Testis (tissue), 5 donors: ENCODE measurements at places on chromosomes 3 and 15.
A peak's percentile ranks its signal among the peaks of the same experiment; 100 is the strongest.

DNA sequence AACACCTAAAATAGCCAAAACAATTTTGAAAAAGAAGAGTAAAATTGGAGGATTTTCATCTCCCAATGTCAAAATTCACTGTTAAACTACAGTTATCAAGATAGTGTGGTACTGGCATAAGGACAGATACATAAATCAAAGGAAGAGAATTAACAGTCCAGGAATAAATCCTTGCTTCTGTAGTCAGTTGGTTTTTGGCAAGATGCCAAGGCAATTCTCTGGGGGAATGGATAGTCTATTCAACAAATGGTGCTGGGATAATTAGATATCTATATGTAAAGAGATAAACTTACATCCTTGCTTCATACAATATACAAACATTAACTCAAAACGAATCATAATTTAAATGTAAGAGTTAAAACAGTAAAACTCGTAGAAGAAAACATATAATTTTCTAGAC lies 57.9 kb upstream of the SELENOK start:
- no peak for DNase-seq
- H3K27ac ChIP-seq = no peak overlapping the region
- H3K27me3 ChIP-seq = no peaks in the 10 kb centered on the region
- no peaks in the 10 kb centered on the region for H3K36me3 ChIP-seq
- H3K4me1 ChIP-seq = no peaks in the 10 kb centered on the region

DNA sequence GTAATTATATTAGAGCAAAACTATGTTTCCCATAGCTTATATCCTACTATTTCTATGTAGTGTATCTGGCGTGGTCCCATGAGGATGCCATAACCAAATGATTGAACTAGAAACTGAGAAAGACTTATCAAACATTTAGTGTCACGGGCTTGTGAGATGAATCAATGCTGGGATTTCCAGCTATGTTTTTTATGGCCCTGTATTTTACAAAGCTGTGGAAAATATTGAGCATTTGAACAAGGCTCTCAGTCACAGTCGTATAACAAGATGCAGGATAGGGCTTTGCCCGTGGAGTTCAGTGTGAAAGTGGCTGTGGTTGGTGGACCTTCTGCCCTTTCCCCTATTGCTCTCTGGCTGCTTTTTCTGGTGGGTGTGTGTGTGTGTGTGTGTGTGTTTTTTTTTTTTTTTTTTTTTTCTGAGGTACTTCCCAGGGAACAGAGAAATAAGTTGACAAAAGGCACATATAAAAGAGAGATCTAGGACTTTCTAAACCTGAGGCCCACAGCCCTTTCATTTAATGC lies 60.7 kb downstream of the CACNA1D start:
- H3K27me3 ChIP-seq = no peaks in the 10 kb centered on the region
- no peaks in the 10 kb centered on the region for H3K36me3 ChIP-seq
- no peak overlapping the region for H3K27ac ChIP-seq
- DNase-seq = no peak
- H3K4me3 ChIP-seq = no peak overlapping the region

- no peaks in the 10 kb centered on the region for H3K27me3 ChIP-seq
- DNase-seq = no peak
- H3K4me1 ChIP-seq = peaks cover 4% of the 10 kb centered on the region
- H3K36me3 ChIP-seq = no peaks in the 10 kb centered on the region
- H3K4me3 ChIP-seq = no peak overlapping the region
Observed at GRCh38 chr15:52150871-52151270, 38.3 kb upstream of the BCL2L10 start.

DNA sequence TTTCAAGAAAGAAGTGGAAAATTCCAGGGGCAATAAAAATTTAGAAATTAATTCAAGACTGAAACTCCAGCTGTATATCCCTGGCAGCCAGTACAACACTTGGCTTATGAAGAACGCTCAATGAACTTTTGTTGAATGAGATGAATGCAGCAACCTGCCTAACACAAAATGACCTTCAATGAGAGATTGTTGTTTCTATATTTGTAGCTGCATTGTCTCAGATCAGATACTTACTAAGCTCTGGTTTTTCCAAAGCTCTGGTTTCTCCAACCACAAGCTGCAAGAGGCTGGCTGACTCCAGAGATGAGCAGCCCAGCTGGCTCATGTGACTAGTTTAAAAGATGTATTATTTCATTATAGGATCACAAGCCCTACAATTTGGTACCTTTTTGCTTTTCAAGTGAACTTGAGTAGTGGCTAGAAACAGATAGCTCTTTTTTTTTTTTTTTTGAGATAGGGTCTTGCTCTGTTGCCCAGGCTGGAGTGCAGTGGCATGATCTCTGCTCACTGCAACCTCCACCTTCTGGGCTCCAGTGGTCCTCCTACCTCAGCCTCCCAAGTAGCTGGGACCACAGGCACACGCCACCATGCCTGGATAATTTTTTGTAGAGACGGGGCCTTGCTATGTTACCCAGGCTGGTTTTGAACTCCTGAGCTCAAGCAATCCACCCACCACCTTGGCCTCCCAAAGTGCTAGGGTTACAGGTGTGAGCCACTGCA lies 57.4 kb downstream of the UMPS start:
- H3K27me3 ChIP-seq = no peaks in the 10 kb centered on the region
- no peaks in the 10 kb centered on the region for H3K36me3 ChIP-seq
- H3K4me1 ChIP-seq = peaks cover 29% of the 10 kb centered on the region
- H3K4me3 ChIP-seq = no peak overlapping the region
- peak; percentile 61 for DNase-seq

- no peaks in the 10 kb centered on the region for H3K36me3 ChIP-seq
- no peak overlapping the region for H3K4me3 ChIP-seq
- no peak overlapping the region for H3K27ac ChIP-seq
- no peaks in the 10 kb centered on the region for H3K27me3 ChIP-seq
- H3K4me1 ChIP-seq = peaks cover 9% of the 10 kb centered on the region
Observed at GRCh38 chr3:106631373-106632108, 745.7 kb upstream of the CCDC54 start.

- no peaks in the 10 kb centered on the region for H3K27me3 ChIP-seq
- no peaks in the 10 kb centered on the region for H3K36me3 ChIP-seq
- H3K4me1 ChIP-seq = no peaks in the 10 kb centered on the region
- H3K27ac ChIP-seq = no peak overlapping the region
Observed at GRCh38 chr15:39345176-39345575, 235.7 kb upstream of the THBS1 start.

- no peaks in the 10 kb centered on the region for H3K27me3 ChIP-seq
- H3K4me3 ChIP-seq = no peak overlapping the region
- DNase-seq = peak; percentile 44
- H3K27ac ChIP-seq = no peak overlapping the region
- peaks cover 12% of the 10 kb centered on the region for H3K4me1 ChIP-seq
Observed at GRCh38 chr3:14907043-14907966, 40.1 kb upstream of the NR2C2 start.

GRCh38 chr3:108477511-108478147 lies 32.8 kb downstream of the MYH15 start:
- H3K36me3 ChIP-seq = no peaks in the 10 kb centered on the region
- H3K27me3 ChIP-seq = no peaks in the 10 kb centered on the region
- H3K4me3 ChIP-seq = no peak overlapping the region

GRCh38 chr3:65251375-65251774 lies 563.6 kb upstream of the ADAMTS9 start:
- no peaks in the 10 kb centered on the region for H3K27me3 ChIP-seq
- H3K4me1 ChIP-seq = no peaks in the 10 kb centered on the region
- no peaks in the 10 kb centered on the region for H3K36me3 ChIP-seq
- DNase-seq = no peak
- no peak overlapping the region for H3K27ac ChIP-seq

DNA sequence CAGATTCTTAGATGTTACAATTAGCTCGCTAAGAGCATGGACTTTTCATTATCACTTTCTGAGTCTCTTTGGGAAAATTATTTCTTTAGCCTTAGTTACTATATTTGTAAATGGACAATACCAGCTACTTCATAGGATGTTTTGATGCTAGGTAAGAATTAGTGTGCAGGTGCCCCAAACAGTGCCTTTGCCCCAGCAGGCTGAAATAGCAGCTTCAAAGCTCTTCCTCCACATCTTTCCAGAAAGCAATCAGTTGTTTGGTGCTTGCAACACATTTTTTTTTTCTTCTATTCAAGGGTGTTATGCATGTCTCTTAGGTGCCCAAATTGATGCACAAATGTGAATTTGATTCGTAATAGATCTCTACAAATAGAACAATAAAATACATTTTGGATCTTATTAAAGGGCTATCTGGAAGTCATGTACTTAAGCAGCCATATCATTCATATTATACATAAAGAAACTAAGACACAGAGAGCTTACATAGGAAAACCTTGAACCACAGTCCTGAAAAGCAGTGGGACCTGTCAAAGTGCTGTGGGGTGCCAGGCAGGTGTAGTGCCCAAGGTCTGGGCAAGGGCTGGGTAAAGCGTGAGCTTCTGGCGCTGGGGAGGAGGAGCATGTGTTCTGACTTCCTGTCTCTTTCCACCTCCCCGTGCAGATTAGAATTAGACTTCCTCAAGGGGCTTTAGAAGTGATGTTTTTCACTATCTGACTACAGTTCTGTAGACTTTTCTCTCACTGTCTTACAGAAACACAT lies 62.9 kb downstream of the FNDC3B start:
- no peaks in the 10 kb centered on the region for H3K36me3 ChIP-seq
- peaks cover 13% of the 10 kb centered on the region for H3K4me1 ChIP-seq
- no peak overlapping the region for H3K4me3 ChIP-seq
- DNase-seq = no peak

- no peak for DNase-seq
- H3K27ac ChIP-seq = no peak overlapping the region
- no peaks in the 10 kb centered on the region for H3K36me3 ChIP-seq
- H3K27me3 ChIP-seq = no peaks in the 10 kb centered on the region
Observed at GRCh38 chr15:65006876-65007275, 17.2 kb upstream of the SPG21 start.

GRCh38 chr3:184742676-184743135 lies 30.8 kb upstream of the MAGEF1 start:
- DNase-seq = no peak
- H3K36me3 ChIP-seq = no peaks in the 10 kb centered on the region

- no peak overlapping the region for H3K4me3 ChIP-seq
- H3K27me3 ChIP-seq = no peaks in the 10 kb centered on the region
- H3K27ac ChIP-seq = no peak overlapping the region
- peaks cover 10% of the 10 kb centered on the region for H3K4me1 ChIP-seq
Observed at GRCh38 chr15:40892447-40893012, 1.7 kb upstream of the VPS18 start.

DNA sequence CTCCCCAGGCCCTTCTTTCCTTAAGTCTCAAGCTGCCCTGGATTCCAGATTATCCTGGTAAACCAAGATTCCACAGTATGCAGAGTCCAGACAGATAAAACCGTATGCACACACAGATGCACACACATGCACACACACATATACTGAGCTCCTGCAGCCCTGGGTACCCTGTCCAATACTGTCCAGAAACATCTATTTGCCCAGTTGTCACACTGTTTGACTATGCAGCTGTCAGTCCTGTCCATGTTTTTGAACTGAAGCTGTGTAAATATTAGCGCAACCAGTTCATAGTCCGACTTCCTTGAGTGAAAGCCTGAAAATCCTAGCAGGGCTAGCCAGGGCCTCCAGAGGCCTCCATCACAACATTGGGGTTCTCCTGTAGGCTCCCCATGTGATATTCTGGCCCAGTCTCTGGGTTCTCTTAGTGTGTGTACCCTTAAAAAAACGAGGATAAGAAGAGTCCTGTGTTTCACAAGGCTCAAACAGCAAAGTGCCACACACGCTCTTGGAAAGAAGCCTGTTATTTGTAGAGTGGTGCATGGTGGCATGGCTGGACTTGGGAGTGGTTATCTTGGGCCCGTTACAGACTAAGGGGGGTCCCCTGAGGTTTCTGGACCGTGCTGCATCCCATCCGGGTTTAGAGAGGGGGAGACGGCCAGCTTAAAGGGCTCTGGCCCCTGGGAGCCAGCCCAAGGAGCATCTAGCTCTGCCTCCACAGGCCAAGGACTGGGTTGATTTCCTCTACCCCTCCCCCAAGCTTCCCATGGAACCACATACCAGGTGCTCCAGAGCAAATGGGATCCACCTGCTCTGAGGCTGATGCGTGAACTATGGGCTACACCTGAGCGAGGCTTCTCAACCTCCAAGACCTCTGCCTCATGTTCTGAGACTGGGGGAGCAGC lies 108.3 kb downstream of the IQSEC1 start:
- no peak overlapping the region for H3K4me3 ChIP-seq
- H3K27me3 ChIP-seq = no peaks in the 10 kb centered on the region
- no peak overlapping the region for H3K27ac ChIP-seq
- H3K4me1 ChIP-seq = peaks cover 26% of the 10 kb centered on the region

DNA sequence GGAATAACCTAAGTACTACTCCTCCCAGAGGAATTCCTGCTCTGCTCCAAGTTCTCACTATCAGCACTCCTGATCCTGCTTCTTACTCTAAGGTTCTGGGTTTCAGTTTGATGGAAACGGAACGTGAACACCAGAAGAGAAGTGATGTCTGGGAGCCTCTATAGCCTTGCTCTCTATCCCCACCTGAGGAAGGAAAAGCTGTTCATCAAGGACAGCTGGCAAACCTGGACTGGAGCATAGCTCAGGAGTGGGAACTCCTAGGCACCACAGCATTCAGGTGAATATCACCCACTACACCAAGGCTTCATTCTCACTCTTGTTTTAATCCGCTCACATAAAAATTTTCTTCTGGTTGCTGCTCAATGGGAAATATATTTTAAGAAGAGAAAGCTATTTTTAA lies 13.0 kb upstream of the CADPS start:
- no peak overlapping the region for H3K4me3 ChIP-seq
- no peak for DNase-seq

DNA sequence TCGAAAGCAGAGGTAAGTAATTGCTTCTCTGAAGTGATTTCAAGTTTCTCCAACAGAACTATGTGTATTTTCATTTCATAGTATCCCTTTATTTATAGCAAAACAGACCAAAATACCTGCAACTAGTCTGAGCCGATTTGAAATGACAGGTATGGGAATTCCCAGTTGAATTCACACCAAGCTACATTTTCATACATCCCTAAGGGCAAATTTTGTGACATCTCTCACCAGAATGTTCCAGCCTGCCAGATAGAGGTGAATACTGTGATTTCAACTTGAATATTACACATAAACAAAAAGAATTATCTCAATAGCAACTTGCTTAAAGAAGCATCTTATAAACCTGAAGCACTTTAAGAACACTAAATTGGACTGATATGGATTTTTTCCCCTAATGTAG lies 235.7 kb downstream of the SLC9A9 start:
- no peak overlapping the region for H3K27ac ChIP-seq
- H3K4me1 ChIP-seq = no peaks in the 10 kb centered on the region
- H3K27me3 ChIP-seq = no peaks in the 10 kb centered on the region
- H3K4me3 ChIP-seq = no peak overlapping the region
- H3K36me3 ChIP-seq = no peaks in the 10 kb centered on the region

- H3K4me3 ChIP-seq = no peak overlapping the region
- H3K27ac ChIP-seq = no peak overlapping the region
- H3K4me1 ChIP-seq = no peaks in the 10 kb centered on the region
- H3K27me3 ChIP-seq = no peaks in the 10 kb centered on the region
- H3K36me3 ChIP-seq = no peaks in the 10 kb centered on the region
- DNase-seq = no peak
Observed at GRCh38 chr3:182597621-182598041, 195.7 kb upstream of the ATP11B start.

DNA sequence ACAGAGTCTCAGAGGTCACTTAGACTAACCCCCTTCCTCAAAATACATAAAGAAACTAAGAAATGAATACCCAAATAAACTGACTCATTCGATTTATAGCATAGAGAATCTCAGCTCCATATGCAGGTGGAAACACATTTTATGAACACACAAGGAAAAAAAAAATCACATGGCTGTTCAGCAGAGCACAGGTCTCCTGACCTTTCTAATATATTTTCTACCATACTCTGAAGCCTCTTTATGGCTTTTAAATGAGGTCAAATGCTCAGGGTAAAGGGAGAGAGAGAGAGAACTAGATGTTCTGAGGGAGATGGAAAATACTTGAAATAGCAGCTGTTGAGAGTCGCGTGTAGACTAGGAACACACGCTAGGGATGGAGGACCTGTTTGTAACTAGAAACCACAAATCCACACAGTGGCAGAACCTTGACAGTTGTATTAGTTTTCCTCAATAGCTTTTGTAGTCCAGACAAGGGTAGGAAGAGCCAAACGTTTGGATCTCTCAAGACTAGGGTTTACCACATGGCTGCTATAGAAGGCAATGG lies 165.3 kb downstream of the FMN1 start:
- H3K4me1 ChIP-seq = no peaks in the 10 kb centered on the region
- H3K36me3 ChIP-seq = no peaks in the 10 kb centered on the region
- H3K4me3 ChIP-seq = no peak overlapping the region
